NCI-H1417 treated with DMSO at 0.1 percent for 48 hours (cell line): ENCODE measurements at places on chromosomes 3 and 15.

DNA sequence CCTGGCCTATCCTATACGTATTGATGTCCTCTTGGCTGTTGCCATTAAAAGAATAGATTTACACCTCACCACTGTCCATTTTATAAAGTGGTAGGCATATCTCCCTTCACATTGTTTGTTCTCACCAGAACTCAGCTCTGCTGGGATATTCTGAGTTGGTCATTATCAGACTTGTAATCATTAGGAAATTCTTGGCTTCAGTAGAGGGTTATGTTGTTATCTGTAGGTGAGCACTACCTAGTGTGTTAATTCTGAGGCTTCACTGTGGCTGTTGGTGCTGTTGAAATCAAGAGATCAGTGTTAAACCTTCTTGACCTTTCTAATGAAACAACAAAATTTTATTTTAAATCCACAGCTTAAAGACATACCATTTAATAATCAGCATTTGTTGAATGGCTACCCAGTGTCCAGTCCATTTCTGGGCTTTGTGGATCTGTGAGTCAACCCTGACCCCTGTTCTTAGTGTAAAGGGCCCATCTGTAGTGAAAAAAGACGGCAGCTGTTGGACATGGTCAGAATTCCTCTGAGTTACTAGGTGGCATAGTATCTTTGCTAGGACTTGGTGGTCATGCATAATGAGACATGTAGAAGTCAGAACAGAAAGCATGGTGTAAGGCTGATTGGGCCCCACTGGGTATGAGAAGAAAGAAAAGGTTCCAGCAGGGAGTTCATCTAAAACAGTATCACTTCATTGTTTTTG, 32.9 kb upstream of the P4HTM start:
- DNase-seq: no peak

DNA sequence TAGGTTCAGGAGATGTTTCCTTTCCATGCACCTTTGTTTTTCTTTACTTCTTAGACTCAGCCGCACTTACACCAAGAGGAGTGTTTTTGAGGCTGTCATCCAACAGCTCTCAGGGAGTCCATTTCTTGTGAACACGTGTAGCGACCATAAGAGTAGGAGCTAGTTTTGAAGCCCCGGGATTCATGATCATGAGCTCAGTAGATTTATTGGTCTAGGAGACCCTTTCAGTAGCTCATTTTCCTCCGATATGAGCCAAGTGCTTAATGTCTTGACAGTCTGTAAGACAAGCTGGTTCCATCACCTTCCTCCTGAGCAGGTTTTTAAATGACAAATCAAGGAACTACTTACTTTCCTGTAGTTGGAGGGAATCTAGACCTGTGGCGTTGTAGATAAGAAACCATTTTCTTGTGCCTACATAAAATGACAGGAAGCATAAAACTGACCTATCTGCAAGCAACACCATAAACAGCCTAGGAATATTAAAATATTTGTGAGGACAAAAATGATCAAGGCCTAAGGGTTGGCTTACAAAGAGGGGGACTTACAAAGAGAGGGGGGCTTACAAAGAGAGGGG, 172.6 kb upstream of the BHLHE40 start:
- no peak for DNase-seq

GRCh38 chr3:106588739-106589138, 719.9 kb upstream of the CBLB start:
- no peak for DNase-seq

GRCh38 chr15:100972975-100973350, 53.8 kb downstream of the LRRK1 start:
- DNase-seq: no peak

- peak; percentile 8 for DNase-seq
Observed at GRCh38 chr15:68420186-68420684, 11.7 kb downstream of the ITGA11 start.

GRCh38 chr3:157274644-157275137, 114.7 kb upstream of the CCNL1 start:
- DNase-seq: no peak

DNA sequence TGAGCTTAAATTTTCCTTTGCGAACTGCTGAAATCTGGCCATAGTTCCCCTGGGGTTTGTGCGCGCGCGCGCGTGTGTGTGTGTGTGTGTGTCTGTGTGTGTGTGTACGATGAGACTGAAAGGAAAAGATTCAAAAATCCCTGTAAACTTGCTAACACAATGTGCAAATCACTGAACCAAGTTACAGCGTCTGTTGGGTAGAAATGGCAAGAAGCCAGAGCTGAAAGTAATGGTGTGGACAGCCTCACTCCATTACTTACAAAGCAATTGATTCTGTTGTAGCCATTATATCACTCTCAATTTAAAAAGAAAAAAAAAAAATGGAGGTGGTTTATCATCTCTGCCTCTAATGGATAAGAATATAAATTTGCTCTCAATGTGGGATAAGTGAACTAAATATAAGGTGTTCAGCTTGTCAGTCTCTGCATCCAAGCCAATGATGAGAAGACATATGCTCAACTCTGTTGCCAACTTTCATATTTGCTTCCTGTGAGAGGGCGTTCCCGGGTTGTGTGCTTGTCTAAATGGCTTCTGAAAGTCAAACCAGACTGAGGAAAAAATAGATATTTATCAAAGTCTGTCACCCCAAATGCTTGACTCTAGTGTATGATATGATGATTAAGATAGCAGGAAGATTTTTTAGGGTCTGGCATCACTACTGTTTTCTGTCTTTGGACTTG, 422.2 kb downstream of the ZNF385D start:
- no peak for DNase-seq

DNA sequence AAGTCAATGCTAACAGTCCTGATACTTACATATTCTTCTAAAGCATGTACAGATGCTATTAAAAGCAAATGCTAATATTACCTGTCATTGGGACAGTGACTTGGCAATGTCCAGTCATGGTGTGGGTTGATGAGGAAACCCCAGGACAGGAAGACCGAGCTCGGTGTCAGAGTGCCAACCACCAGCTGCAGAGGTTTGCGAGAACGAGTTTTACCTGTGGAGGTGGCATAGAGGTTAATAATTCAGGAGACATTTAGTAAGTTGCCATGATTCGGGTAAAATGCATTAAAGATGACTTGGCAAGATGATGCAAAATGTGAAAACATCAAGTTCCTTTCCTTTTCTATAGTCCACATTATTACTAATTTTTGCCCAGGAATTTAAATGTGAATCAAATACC, 94.5 kb downstream of the ABI3BP start:
- no peak for DNase-seq

- DNase-seq: no peak
Observed at GRCh38 chr3:18446149-18446825, 21.1 kb upstream of the SATB1 start.

- DNase-seq: no peak
Observed at GRCh38 chr3:156478891-156479290, 76.0 kb downstream of the SSR3 start.

DNA sequence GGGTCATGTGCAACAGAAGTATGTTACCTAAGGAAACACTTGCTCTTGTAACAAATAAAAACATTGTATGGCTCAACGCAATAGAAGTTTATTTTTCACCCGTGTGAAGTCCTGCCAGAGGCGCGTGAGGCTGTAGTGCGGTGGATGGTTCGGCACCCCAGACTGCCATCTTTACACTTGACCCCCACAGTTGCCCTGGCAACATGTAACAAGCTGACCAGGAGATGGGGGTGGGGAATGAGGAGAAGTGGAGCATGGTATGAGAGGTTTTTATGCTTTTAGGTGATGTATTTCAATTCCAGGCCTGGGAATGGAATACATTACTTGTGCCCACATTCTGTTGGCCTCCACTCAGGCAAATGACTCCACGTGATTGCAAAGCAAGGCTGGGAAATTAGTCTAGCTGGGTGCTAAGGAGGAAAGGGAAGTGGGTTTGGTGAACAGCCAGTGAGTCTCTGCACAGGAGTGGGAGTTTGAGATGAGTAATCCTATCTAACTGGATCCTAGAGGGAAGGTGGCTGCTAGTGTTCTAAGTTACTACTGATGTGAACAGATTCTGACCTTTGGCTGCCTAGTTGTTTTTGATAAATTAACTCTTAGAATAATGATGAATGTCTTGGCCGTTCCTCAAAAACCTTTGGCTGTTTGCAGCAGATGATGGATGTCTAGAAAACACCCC, 33.8 kb upstream of the GREM1 start:
- no peak for DNase-seq

- DNase-seq: no peak
Observed at GRCh38 chr3:156472150-156472549, 82.8 kb downstream of the SSR3 start.

GRCh38 chr15:45259796-45260195, 7.8 kb downstream of the SLC28A2 start:
- no peak for DNase-seq

GRCh38 chr3:24730173-24730572, 235.5 kb upstream of the THRB start:
- no peak for DNase-seq

DNA sequence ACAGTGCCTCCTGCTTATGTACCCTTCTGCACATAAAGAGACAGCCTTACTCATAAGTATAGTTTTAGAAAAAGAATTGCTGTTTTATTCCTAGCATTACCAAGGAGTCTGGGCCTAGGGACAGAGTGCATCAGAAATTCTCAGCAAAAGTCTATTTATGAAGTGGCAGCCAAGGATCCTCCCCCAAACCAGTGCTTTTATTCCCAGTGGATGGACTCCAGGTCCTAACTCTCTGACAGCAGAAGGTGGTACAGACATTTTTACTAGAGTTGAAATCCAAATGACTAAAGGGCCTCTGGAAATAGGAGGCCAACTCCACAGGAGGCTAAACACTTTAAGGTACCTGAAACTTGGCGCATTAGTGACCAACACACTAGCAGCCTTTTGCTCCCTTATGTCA, 407.2 kb upstream of the TPRG1 start:
- DNase-seq: no peak
